A673 (cell line): ENCODE measurements at places on chromosomes 1 and 21. TPM values are rescaled to one million over a fixed set of nuclear protein-coding genes. Genes with fewer than 3 reads are reported as not detected.
A peak's percentile ranks its signal among the peaks of the same experiment; 100 is the strongest.

The VAMP3 gene
- 65.2 and 76.2 TPM in 2 replicates for total RNA-seq

The SPRR1A gene
- total RNA-seq: not detected in 2 replicates

GRCh38 chr1:172637522-172637921 is 21.4 kb upstream of the FASLG start:
- no peaks in the 10 kb centered on the region for H3K4me1 ChIP-seq
- H3K4me3 ChIP-seq: no peak overlapping the region
- H3K36me3 ChIP-seq: no peaks in the 10 kb centered on the region

DNA sequence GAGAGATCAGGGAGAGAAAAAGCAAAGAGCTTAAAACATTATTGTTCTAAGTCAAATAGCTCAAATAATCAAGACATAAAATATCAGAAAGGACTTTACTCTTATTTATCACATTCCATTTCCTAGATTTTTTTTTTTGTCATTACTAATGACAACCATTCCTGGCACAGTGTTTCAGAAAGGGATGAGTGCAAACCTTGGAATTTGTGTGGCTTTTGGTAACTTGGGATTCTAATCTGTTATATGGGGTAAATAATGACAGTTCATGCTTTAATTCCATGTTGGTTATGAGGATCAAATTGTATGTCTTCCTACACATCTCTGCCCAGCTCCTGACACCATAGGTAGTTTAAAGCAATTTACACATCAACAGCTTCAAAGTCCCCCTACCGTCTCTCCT is 358.4 kb upstream of the ADGRL4 start:
- no peaks in the 10 kb centered on the region for H3K36me3 ChIP-seq
- no peak overlapping the region for H3K27ac ChIP-seq
- no peaks in the 10 kb centered on the region for H3K4me1 ChIP-seq
- H3K27me3 ChIP-seq: no peaks in the 10 kb centered on the region

DNA sequence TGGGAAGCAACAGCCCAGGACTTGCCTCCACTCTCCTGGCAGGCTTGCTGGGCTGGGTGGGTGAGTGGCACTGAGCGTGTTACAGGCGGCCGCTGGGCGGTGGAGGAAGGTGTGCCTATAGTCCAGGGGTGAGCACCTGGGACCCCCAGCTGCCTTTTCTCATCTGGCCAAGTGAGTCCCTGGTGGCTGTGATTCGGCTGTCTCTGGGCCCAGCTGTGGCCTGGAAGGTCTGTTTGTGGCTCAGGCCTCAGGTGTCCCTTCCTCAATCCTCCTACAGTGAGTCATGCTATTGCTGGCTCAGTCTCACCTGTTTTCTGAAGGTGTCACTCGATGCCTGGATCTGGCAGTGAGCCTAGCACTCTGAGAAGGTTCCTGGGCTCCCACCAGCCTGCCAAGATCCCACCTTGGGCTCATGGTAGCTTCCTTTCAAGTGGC is 564.2 kb downstream of the PTPRU start:
- no peak for DNase-seq
- no peak overlapping the region for H3K27ac ChIP-seq
- no peak overlapping the region for H3K4me3 ChIP-seq
- H3K36me3 ChIP-seq: no peaks in the 10 kb centered on the region

DNA sequence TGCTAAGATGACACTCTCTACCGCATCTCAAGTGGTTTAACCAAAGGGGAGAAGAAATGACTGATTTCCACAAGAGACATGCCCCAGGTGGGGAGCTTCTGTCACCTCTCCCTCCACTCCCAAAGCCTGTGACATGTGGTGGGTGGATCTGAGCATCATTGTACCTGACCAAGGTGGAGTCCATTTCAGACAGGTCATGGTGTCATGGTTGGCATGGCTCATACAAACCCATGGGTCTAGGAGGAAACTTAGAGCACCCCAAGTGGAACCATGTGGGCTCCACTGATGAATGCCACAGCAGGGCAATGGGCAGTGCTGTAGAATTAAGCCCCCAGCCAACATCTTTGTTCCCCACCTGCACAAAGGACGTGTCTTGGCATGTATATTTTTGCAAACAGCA is 131.5 kb upstream of the EDN2 start:
- H3K27me3 ChIP-seq: no peaks in the 10 kb centered on the region
- no peak for DNase-seq
- H3K4me3 ChIP-seq: no peak overlapping the region

GRCh38 chr1:223129229-223129901 is 13.7 kb downstream of the TLR5 start:
- no peaks in the 10 kb centered on the region for H3K27me3 ChIP-seq
- H3K27ac ChIP-seq: no peak overlapping the region
- H3K4me1 ChIP-seq: peaks cover 4% of the 10 kb centered on the region
- H3K36me3 ChIP-seq: no peaks in the 10 kb centered on the region
- DNase-seq: peak; percentile 29

DNA sequence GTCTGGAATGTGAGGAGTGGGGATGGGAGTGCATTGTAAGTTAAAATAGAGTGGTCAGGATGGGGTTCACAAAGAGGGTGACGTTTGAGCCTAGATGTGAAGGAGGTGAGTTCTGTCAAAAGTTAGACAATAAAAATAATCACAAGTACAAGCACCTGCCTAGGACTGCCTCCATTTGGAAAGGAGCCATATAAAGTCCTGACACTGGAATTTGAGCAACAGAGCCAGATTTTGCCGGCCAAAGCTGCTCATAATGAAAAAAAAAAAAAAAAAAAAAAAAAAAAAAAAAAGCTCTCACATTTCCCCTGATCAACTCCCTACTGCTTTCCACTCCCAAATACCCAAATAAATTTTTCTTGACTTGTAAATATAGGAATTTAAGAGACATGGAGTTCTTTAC is 4.1 kb downstream of the PALMD start:
- no peaks in the 10 kb centered on the region for H3K36me3 ChIP-seq
- no peak for DNase-seq
- no peak overlapping the region for H3K4me3 ChIP-seq
- no peaks in the 10 kb centered on the region for H3K27me3 ChIP-seq

DNA sequence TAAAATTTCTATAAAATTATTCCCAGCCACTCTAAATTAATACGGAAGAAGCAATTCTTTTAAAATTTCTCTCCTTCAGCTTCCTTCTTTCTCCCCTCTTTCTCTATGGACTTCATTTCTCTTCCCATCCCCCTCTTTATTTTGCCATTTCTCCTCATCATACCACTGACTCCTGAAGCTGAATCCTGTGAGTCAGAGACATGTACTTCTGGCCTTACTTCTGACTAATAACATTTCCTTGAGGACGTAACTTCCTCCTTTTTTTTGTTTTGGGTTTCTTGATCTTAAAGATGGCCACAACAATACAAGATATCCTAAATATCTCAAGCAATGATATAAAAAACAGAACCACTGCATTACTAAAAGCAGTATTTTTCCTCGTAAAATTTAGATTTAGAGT is 63.6 kb upstream of the DENND1B start:
- no peaks in the 10 kb centered on the region for H3K27me3 ChIP-seq
- H3K36me3 ChIP-seq: no peaks in the 10 kb centered on the region
- H3K4me1 ChIP-seq: no peaks in the 10 kb centered on the region
- no peak overlapping the region for H3K4me3 ChIP-seq
- no peak overlapping the region for H3K27ac ChIP-seq

GRCh38 chr1:199851439-199852140 is 175.9 kb upstream of the NR5A2 start:
- H3K36me3 ChIP-seq: no peaks in the 10 kb centered on the region
- DNase-seq: no peak
- H3K27me3 ChIP-seq: no peaks in the 10 kb centered on the region
- H3K27ac ChIP-seq: no peak overlapping the region
- no peak overlapping the region for H3K4me3 ChIP-seq

GRCh38 chr1:232853994-232854797 is 49.0 kb downstream of the MAP10 start:
- H3K27ac ChIP-seq: no peak overlapping the region
- no peak overlapping the region for H3K4me3 ChIP-seq
- peaks cover 17% of the 10 kb centered on the region for H3K4me1 ChIP-seq
- H3K27me3 ChIP-seq: no peaks in the 10 kb centered on the region

DNA sequence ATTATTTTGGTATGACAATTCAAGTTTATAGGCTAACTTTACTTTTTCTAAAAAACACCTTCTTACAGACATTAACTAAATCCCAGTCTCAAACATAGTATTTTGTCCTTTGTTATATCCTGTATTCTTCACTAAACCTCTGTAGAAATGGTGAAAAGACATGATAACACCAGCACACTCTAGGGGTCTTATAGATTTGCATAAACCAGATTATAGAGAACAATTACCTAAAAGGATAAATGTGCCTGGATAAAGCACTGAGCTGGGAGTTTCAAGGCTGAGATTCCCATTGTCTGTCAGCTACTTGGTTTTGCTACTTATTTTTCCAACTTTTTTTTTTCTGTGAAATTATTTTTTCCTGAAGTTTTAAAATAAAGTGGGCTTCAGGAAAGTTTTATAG is 1288.6 kb upstream of the TMPRSS15 start:
- H3K27ac ChIP-seq: no peak overlapping the region
- H3K27me3 ChIP-seq: no peaks in the 10 kb centered on the region
- no peak overlapping the region for H3K4me3 ChIP-seq
